ENCODE measurements at places on chromosomes 6 and 20. TPM values are rescaled to one million over a fixed set of nuclear protein-coding genes. Genes with fewer than 3 reads are reported as not detected.

DNA sequence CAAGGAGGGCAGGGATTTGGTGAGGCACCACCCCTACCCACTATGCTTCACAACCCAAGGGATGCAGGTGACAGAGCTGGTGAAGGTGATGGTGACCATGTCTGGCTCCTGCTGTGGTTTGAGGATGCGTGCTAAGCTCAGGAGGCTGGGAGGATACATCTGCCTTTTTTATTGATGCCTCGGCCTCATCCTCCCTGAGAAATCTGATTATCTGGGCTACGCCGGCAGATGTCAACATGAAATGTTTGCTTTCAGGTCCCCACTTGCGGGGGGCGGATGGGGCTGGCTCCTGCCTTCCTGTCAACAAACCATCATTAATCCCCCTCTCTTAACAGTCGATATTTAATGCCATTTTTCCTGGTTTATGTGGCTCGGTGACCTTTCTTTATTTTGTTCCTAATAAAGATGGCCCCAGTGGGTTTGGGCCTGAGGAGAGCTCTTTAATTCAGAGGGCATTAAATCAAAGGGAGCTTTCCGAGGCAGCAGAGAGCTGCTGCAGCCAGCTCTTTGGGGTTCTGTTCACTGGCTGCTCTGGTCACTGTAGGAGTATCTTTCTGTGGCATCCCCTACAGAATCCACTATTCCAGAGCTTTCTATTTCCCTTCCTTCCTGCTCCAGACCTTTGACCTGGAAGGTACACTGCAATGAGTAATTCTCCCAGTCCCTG lies 33.5 kb upstream of the LRFN2 start:
- no peaks in the 10 kb centered on the region for H3K36me3 ChIP-seq
- H3K4me1 ChIP-seq, result no peaks in the 10 kb centered on the region
- no peak overlapping the region for H3K4me3 ChIP-seq
- no peaks in the 10 kb centered on the region for H3K27me3 ChIP-seq

The FAM50B gene
- 8.1 TPM for total RNA-seq

DNA sequence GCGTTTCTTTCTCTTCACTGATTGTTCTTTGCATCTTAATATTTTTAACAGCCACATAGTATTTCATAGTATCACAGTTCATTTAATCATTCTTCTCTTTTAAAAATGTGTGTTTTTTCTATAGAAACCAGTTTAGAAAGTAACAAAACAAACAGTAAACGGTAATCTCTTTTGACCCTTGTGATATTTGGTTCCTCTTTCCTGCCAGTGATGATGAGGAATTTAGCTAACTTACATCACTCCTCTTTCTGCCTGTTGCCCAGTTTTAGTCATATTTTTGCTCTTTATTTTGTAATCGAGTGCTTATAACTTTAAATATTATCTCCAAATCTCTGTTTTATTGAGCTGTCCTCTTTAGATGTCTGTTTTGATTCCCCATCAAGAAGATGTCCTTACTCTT lies 38.1 kb upstream of the ZBTB24 start:
- H3K4me1 ChIP-seq, result no peaks in the 10 kb centered on the region
- H3K4me3 ChIP-seq, result no peak overlapping the region
- H3K27ac ChIP-seq, result no peak overlapping the region
- no peak for DNase-seq
- no peaks in the 10 kb centered on the region for H3K27me3 ChIP-seq
- H3K36me3 ChIP-seq, result no peaks in the 10 kb centered on the region

DNA sequence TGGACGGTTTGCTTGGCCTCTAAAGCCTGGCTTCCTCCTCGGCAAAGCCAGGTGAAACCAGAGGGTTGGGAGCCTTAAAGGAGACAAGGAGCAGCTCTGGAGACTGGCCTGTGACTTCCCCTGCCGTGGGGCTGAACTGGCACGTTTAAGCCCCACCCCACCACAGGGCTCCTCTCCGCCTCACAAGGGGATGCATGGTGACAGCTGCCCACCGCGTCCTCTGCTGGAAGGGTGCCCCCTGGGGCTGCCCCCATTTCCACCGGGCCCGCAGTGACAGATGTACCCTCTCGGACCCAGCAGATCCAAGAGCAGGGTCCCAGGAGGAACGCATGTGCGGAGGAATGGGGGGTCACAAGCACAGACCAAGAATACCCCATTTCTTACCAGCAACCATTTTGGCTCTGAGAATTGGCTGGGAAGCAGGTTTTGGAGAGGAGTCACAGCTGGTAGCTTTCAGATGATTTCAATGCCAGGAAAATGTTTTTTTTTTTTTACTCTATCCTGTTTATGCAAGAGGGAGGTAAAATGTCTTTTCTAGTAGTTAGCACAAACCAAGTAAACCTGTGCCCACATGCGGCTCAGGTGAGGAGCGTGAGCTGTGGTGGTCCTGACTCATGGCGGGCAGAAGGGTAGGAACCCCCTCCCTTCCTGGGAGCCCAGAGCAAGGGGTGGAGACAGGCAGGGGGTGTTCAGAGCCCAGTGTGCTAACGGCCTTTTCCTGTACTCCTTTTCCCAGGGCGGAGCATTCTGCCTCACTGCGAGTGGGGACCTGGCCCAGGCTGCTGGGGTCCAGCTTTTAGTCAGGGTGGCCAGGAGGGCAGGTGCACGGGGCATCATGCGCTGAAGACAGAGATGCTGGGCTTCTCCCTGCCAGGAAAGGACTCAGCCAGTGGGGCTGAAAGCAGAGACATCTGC lies 33.0 kb downstream of the FRMD1 start:
- H3K27me3 ChIP-seq, result no peaks in the 10 kb centered on the region
- no peaks in the 10 kb centered on the region for H3K36me3 ChIP-seq
- no peak for DNase-seq
- H3K4me1 ChIP-seq, result no peaks in the 10 kb centered on the region
- no peak overlapping the region for H3K4me3 ChIP-seq

GRCh38 chr6:123550052-123550617 lies 86.6 kb downstream of the TRDN start:
- no peak overlapping the region for H3K4me3 ChIP-seq
- no peaks in the 10 kb centered on the region for H3K4me1 ChIP-seq

- H3K27me3 ChIP-seq, result no peaks in the 10 kb centered on the region
- no peak overlapping the region for H3K4me3 ChIP-seq
- no peaks in the 10 kb centered on the region for H3K4me1 ChIP-seq
- no peak for DNase-seq
- H3K36me3 ChIP-seq, result no peaks in the 10 kb centered on the region
Measured at GRCh38 chr6:145137425-145137824, 597.9 kb downstream of the EPM2A start.

DNA sequence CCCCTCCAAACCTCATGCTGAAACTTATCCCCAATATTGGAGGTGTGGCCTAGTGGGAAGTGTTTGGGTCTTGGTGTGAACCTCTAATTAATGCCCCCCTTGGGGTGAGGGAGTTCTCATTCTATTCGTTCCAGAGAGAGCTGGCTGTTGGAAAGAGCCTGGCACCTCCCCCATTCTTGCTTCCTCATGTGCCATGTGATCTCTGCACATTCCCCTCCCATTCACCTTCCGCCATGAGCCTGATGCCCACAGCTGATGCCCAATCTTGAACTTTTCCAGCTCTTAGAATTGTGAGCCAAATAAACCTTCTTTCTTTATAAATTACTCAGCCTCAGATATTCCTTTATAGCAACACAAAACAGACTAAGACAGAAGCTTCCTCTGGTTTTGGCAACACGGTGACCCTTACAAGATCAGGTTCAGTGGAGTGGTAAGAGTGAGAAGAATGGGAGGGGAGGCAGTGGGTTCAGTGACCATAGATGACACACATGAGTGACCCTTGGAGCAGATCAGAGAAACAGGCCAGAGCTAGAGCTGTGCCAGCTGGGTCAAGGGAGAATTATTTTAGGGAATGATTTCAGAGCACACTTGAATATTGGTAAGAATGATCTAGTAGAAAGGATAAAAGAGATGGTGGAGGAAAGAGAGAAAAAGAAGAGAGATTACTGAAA lies 176.4 kb downstream of the LY86 start:
- H3K36me3 ChIP-seq, result no peaks in the 10 kb centered on the region
- no peaks in the 10 kb centered on the region for H3K4me1 ChIP-seq
- no peaks in the 10 kb centered on the region for H3K27me3 ChIP-seq
- no peak for DNase-seq
- H3K4me3 ChIP-seq, result no peak overlapping the region

The LST1 gene
- total RNA-seq, result 12.9 TPM

Data from pancreas (tissue), 10 donors.